Spleen (tissue), 13 donors: ENCODE measurements at places on chromosomes 2 and 18. TPM values are rescaled to one million over a fixed set of nuclear protein-coding genes. Genes with fewer than 3 reads are reported as not detected.

HAAO gene
- 7.1 TPM for total RNA-seq

DNA sequence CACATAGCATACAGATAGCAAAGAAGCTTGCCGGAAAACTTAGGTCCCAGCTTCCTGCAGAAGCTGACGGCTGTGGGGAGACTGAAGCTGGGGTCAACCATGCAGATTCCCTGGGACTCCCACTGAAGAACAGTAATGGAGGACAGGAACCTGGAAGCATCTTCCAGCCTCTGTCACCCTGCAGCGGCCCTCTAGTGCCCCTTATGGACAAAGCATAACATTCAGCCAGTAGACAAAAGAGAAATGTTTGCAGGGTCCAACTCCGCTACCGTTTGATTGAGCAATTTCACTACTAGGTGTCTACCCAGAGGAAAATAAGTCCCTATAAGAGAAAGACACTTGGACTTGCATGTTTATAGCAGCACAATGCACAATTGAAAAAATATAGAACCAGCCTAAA, 460.6 kb downstream of the CNTNAP5 start:
- DNase-seq: no peak

DNA sequence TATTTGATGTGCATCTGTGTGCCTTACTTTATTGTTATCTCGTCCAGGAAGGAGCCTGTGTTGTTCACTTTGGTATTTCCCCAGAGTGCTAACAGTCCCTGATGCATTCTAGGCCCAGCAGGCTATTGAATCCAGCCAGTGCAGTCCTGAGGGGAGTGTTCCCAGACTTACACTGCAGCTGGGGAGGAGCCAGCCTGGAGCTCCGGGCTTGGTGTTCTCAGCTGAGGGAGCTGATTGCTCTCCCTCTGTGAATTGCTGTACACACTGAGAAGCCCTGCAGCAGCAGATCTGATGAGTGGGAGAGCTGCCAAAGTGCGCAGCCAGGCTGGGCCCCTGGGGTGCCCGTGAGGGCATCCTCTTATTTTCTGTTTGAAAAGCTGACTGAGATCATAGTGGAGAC, 159.2 kb downstream of the GALNT3 start:
- no peak for DNase-seq

HOXD1 gene
- 0.88 TPM for total RNA-seq

DNA sequence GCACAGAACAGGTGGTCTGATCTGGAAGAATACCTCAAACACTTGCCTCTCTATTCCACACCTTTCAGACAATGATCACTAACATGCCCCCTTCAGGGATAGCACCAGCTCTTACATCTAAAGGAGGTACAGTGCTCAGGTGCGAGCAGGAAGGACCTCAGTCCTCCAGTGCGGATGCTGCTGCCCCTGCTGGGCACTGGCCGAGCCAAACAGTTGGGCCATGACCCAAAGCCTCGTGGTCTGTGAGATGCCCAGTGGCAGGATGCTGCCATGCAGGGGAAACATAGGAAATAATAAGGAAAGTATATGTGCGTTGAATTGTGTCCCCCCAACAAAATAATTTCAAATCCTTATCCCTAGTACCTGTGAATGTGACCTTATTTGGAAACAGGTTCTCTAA, 243.7 kb downstream of the NDUFA10 start:
- DNase-seq: peak; percentile 39

GRCh38 chr2:239528883-239529282, 128.1 kb upstream of the HDAC4 start:
- peak; percentile 56 for DNase-seq

SH2D6 gene
- 0.94 TPM for total RNA-seq

DLGAP1 gene
- total RNA-seq: 6.0 TPM

PCARE gene
- not detected for total RNA-seq

- DNase-seq: no peak
Measured at GRCh38 chr2:172177996-172178395, 75.3 kb upstream of the DLX2 start.

DNA sequence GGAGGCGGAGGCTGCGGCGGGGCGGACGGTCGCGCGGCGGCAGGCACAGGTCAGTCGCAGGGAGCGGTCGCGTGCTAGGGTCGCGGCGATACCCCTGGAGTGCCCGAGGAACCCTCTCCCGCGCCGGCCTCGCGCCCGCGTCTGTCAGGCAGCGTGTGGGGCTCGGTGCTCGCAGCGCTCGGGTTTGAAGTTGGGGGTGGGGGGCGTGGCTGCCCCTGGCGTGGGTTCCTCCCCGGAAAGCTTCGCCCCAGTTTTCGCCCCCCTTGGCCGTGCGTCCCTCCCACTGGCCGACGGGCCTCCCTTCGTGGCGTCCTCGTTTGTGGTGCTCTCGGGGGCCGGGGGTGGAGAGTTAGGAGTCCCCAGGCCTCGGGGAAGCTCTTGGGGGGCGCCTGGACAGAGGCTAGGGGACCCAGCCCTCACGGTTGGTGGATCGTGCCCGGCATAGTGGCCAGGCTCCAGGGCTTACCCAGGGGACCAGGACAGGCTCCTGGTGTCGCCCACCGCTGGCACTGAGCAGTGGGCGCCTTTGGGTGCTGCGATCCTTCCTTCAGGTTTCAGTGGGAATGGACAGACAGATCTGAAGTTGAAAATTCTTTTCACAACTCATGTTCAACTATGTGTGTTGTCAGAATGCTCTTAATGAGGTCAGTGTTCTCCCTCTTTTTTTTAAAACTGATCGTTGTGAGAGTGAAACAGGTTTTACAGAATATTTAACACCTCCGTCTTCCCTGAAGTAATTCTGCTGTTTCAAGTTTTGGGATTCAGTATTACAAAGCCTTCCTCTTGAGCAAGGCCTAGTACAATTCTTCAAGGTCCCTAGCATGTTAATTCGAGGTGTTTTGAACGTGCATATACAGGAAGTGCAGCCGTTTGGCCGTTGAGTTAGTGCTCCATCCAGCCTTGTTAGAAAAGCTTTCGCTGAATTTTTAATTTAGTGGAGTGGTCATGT, 604 bp downstream of the RALBP1 start:
- DNase-seq: no peak

- no peak for DNase-seq
Measured at GRCh38 chr2:24351981-24352380, 8.4 kb downstream of the ITSN2 start.

GRCh38 chr2:215019521-215020145, 118.8 kb downstream of the ABCA12 start:
- DNase-seq: no peak

DNA sequence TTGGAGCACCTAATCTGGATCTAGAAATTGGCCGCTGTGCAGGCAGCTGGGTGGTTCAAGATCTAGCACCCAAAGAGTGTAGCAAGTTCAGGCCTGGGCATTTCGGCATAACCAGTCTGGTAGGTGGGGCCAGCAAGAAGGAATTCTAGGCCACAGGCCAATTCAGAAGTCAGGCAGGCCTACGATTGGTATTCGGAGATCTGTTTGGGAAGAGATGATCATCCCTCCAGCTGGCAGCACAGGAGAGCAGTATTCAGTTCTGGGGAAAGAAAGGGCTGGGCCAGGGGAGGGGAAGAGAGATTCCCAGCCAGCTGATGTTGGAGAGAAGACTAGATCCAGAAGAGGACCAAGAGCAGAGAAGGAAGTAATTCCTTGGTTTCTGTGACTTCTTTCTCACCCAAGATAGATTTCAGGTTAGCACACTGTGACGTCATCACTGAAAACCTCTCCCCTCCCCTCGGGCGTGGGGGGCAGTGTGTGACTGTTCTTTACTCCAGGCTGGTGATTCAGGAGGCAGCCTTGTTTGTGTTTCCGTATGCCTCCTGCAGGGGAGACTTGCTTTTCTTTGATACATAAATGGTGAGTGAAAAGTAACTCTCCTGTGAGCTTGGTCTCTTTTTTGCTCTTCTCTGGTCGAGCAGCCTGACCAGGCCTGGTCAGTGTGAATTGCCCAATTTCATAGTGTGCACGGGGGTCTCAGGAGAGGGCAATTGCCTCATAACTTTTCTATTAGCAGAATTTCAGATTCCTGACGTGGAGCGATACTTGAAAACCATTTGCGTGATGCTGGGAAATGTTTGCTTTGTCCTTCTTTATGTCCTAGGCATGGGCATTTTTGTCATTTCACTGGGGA, 61.1 kb downstream of the MEIS1 start:
- no peak for DNase-seq

DNA sequence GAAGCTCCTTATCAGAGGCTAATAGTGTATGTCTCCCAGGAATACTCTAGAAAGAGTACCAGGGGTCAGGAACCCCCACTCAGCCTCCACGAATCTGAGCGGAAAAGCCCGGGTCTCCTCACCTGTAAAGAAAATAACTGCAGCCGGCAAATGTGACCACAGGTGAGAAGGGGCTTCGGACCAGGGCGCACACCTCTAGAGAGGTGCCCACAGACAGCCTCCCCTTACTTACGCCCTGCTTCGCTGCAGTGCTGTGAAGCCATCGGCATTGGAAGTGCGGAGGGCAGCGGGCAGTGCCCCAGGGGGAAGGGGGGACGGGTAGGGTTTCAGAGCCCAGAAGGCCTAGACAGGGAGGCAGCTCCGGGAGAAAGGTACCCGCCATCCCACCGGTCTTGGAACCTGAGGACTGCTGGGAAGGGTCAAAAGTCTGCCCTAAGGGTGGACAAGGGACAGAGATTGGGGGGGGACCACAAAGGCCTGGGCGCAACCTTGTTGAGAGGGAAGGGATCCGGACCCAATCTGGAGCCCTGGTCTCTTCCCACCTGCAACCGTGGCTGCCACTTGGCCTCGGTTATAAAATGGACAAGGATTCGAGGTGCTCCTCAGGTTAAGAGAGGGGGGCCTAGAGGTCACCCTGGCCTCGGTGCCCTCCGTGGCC, 642 bp upstream of the STEAP3 start:
- DNase-seq: no peak

GRCh38 chr2:17646838-17647701, 106.5 kb downstream of the SMC6 start:
- DNase-seq: no peak

ACKR3 gene
- total RNA-seq: 164 TPM

GRCh38 chr2:43333656-43334144, 107.3 kb upstream of the ZFP36L2 start:
- DNase-seq: no peak

SERPINB12 gene
- not detected for total RNA-seq

- no peak for DNase-seq
Measured at GRCh38 chr18:58096658-58097057, 52.6 kb downstream of the NEDD4L start.

DNA sequence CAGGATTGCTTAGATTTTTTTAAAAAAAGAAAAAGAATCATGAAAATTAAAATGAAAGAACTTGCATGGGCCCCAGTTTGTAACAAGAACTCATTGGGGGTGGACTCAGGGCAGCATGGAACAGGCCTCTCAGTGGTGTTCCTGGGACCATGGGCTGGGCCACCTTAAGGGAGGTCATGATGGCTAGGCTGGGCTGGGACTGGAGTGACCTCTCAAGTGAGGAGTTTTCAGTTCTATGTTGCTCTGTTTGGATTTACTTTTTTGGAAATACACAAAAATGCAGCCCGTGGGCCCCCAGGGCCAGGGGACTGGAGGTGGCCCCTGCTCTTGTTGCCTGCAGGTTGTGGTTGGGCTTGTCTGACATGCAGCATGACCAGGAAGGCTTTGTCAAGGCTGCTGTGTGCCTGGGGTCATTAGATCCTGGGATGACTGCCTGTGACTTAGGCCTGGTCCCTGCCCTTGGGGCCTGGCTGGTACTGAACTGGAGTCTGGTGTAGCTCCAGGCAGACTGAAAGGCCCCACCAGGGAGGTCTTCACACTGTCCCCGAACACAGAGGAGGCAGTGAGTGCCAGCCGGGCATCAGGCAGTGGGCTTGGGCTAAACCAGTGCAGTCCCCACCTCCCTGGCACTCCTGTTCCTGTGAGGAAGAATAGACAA, 115.6 kb downstream of the GLI2 start:
- peak; percentile 70 for DNase-seq

ITM2C gene
- total RNA-seq: 150 TPM

- DNase-seq: no peak
Measured at GRCh38 chr2:224847961-224848850, 132.0 kb upstream of the CCDC195 start.

TYW5 gene
- 15.9 TPM for total RNA-seq

VWA3B gene
- not detected for total RNA-seq

SKOR2 gene
- total RNA-seq: not detected

- no peak for DNase-seq
Measured at GRCh38 chr2:160651416-160652200, 158.0 kb upstream of the RBMS1 start.

DNA sequence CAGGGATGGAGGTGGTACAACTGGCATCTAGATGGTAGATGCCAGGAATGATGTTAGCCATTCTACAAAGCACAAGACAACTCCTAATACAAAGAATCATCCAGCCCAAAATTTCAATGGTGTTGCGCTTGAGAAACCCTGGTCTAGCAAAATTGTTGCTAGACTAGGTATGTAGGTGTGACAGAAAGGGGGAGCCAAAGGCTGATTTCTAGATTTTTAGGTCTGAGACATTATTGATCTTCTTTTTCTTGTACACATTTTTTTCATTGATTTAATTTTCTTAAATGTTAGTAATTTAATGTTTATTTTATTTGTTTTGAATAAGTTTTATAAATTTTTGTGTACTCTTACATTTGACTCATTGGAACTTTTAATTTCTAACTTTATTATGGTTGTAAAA, 216.4 kb downstream of the FSIP2 start:
- no peak for DNase-seq

FAP gene
- total RNA-seq: 1.0 TPM

PKDCC gene
- total RNA-seq: 60.8 TPM

GRCh38 chr2:40809156-40809555, 357.3 kb upstream of the SLC8A1 start:
- DNase-seq: no peak

TUBA3D gene
- total RNA-seq: not detected

- DNase-seq: peak; percentile 65
Measured at GRCh38 chr2:72134997-72135800, 12.5 kb downstream of the CYP26B1 start.

- peak; percentile 61 for DNase-seq
Measured at GRCh38 chr2:239387811-239388210, 13.0 kb downstream of the HDAC4 start.

DNA sequence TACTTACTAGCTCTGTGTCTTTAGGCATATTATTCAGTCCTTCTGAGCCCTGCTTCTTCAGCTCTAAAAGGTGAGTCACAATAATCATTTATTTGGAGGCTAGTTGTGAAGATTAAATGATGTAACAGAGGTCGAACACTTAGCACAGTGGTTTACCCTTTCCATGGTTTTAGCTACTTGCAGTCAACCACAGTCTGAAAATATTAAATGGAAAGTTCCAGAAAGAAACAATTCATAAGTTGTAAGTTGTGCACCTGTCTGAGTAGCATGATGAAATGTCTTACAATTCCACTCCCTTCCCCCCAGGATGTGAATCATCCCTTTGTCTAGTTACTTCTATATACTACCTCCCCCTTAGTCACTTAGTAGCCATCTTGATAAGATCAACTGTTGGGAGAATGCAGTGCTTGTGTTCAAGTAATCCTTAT, 217.6 kb upstream of the THUMPD2 start:
- DNase-seq: no peak

- no peak for DNase-seq
Measured at GRCh38 chr2:43472527-43473194, 123.2 kb downstream of the THADA start.

DNA sequence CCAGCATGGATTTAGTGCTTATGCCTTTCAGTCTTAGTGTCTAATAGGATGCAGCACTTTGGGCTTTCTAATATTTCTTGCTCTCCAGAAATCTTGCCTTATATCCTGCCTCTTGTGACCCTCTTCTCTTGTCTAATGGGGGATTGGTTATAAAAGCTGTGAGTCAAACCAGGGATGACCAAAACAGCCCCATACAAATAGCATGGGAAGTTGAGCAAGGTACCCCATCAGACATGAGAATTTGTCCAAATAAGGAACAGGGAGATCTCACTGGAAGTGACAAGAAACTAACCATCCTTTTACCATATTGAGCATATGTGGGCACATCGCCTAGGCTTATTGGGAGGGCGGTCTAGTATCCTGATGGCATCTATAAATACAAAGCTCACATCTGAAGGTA, 78.8 kb upstream of the BZW1 start:
- DNase-seq: no peak
